NCI-H1436 treated with DMSO at 0.1 percent for 48 hours (cell line): ENCODE measurements at places on chromosomes 5 and 9.

DNA sequence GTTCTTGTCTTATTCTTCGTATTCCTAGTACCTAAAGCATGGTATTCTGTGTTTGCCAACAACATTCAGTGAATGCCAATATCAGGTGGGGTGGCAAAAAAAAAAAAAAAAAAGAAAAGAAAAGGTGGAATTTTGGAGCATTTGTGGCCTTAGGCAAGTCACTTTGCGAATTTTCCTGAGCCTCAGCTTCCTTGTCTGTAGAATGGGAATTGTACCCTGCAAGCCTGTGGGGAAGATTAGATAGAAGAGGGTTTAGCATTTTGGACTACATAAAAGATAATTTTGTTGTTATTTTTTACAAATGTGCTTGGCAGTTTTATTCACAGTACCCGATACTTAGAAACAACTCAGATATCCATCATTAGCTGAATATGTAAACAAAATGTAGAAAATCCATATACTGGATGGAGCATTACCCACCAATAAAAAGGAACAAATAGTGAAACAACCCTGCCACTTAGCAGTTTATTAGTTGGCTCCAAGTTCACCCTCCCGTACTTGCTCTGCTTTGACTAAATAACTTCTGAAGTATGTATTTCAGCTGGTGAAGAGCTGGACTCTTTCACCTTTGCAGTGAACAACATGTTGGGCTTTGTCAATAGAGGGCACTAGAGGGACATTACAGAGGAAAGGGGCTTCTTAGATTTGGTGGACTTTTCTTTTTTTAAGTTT lies 13.6 kb downstream of the UBE2D2 start:
- DNase-seq, result no peak

DNA sequence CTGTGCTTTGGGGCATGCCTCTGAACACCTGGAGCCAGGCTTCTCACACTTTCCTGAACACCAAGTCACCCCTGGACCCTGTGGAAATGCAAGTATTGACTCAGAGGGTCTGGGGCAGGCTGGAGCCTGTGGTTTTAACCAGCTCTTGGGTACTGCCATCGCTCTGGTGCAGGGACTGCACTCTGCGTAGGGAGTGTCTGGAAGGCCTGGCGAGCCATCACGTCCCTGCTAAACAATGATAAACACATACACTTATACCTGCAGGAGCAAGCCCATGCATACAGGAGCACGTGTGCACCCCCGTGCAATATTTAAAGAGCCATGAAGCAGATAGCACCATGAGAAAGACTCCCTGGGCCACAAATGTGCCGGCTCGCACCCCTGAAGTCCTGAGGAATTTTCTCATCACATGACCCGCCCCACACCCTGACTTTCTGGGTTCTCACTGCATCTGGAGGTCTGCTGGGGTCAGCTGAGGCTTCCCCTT lies 267.7 kb downstream of the GADD45G start:
- DNase-seq, result no peak

- DNase-seq, result no peak
Observed at GRCh38 chr9:17863924-17864323, 285.1 kb downstream of the SH3GL2 start.

GRCh38 chr5:73673161-73673591 lies 47.2 kb downstream of the ARHGEF28 start:
- no peak for DNase-seq

- no peak for DNase-seq
Observed at GRCh38 chr9:32928145-32928763, 73.2 kb downstream of the APTX start.

DNA sequence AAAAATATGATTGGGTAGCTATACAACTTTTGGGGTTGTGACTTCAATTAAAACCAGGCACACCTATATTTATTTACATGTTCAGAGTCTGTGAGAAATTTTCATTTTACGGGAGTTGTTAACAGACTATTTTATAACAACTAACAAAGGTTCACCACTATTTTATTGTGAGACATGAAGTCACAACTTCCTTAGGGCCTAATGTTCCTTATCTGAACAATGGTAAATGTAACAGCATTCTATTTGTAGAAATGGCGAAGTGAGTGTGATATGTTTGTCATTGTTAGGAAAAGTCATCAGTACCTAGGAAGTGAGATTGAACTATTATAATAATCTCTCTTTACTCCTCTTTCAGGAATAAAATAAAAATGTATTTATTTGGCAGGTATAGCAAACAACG lies 67.4 kb downstream of the CSNK1G3 start:
- no peak for DNase-seq

DNA sequence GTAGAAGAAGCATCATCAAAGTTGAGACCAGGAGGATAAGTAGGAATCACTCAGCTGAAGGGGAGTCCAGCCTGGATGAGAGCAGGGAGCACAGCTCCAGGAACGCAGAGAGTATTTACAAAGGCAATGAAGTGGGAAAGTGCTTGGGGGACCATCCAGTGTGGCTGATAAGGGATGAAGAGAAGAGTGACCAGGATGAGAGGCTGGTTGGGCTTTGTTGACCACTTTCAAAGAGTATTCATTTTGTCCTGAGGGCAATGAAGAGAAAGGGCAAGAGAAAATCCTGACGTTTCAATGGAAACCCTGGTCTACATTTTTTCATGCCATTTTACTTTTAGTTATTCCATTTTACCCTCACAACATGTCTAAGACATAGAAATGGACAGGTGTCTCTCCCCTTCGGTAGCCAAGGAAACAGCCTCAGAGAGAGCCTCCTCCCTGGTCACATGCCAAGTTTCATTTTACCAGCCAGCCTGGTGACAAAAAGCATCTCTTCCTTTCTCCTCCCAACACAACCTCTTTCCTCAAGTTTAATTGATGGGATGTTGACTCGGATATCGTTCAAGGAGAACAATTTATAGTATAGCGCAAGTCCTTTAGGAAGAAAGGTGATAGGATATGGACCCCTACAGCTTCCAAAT lies 492.7 kb upstream of the CLINT1 start:
- DNase-seq, result no peak

- DNase-seq, result no peak
Observed at GRCh38 chr5:28517691-28518090, 1479.3 kb upstream of the CDH9 start.

DNA sequence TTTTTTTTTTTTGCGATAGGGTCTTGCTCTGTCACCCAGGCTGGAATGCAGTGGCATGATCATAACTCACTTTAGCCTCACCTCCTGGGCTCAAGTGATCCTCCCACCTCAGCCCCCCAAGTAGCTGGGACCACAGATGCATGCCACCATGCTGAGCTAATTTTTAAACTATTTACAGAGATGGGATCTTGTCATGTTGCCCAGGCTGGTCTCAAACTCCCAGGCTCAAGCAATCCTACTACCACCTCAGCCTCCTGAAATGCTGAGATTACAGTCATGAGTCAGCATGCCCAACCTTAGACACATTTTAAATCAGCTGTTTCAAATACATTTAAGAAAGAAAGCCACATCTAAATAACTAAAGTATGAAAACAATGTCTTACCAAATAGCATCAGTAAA lies 439.0 kb downstream of the EBF1 start:
- no peak for DNase-seq

DNA sequence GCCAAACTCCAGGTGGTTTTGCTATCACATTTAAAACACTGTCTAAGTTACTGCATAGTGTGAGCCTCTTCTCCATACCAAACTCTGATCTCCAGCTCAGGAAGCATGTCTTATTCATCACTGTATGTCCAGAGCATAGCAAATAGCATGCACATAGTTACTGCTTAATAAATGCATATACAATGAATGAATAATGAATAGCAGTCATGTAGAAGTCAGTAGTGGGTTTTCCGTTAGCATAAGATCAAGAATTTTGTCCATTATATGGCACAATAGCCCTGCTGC lies 329.4 kb downstream of the ARRDC3 start:
- DNase-seq, result no peak

DNA sequence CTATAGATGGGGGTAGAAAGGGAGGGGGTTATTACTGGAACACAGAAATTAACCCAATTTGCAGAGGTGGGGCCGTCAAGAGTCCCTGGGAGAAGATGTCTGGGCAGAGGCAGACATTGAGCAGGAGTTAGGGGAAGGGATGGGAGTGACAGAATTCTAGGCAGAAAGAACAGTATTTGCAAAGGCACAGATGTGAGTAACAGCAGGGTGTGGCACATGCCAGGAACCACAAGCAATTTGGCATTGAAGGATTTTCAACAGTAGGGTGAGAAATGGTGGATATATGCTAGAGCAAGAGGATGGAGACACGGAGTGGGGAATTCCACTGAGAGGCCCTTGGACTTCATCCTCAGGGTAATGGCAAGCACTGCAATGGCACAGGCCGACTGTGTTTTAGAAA lies 71.6 kb upstream of the FRRS1L start:
- no peak for DNase-seq

- DNase-seq, result no peak
Observed at GRCh38 chr5:149035372-149035790, 27.5 kb downstream of the SH3TC2 start.

- no peak for DNase-seq
Observed at GRCh38 chr9:14273696-14274121, 40.2 kb downstream of the NFIB start.

DNA sequence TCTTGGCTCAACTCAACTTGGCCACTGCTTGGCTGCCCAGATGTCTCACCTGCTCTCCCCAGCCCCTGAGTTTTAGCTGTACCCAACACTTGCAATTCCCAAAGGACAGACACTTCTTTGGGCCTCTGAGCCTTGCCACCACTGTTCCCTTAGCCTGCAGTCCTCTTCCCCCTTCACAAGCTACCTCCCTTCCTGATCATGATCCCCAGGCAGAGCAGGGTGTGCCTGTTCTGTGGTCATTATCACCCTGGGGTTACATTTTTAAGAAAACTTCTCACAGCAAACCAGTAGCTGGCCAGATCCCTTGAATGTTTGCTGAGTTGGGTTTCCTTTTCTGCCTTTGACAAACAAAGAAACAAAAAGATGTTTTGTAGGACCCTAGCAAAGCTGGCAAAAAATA lies 87.5 kb upstream of the PRRC1 start:
- DNase-seq, result no peak

DNA sequence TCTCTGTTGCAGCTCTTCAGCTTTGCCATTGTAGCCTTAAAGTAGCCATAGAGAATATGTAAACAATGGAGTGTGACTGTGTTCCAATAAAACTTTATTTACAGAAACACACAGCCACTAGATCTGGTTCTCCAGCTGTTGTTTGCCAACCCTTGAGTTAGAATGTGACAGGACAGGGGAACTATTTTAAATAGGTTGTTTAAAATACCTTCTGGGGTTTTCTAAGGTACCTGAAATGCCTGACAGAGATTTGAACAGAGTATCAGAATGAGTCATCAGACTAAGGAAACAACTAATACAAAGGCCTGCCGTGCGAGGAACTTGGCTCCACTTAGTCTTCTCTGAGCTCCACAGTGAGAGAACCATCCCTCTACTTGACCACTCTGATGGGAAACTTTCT lies 85.4 kb downstream of the HSD17B4 start:
- no peak for DNase-seq

GRCh38 chr9:118984607-118985006 lies 384.6 kb downstream of the BRINP1 start:
- DNase-seq, result peak; percentile 49

GRCh38 chr9:112852741-112853504 lies 37.8 kb downstream of the SLC46A2 start:
- DNase-seq, result no peak

DNA sequence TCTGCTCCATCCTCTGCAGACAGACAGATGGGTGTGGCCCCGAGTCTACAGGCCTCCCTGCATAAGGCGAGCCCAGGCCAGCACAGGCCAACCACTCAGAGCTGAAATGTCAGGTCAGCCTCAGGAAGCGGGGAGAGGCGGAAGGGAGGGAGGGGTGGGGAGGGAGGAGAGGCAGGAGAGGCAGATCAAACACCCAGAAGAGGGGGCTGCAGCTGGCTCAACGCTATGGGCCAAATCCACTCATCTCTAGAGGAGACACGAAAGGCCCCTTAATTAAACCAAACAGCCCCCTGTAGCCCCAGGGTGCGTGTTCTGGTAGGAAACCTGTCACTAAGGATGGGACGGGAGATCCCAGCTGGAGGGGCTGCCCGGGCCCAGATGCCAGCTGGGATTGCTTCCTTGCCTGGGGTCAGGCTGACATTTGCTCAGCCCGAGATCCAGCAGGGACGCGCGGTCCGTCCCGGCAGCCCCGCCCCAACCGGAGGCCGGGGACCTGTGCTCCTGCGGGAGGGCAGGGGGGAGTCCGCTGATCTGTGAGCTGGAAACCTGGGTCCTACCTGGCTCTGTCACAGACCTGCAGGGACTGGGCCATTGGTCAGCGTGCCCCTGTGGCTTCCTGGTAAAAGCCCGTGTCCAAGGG lies 97.2 kb upstream of the SARDH start:
- no peak for DNase-seq

- no peak for DNase-seq
Observed at GRCh38 chr9:126620478-126620877, 6.8 kb downstream of the LMX1B start.

DNA sequence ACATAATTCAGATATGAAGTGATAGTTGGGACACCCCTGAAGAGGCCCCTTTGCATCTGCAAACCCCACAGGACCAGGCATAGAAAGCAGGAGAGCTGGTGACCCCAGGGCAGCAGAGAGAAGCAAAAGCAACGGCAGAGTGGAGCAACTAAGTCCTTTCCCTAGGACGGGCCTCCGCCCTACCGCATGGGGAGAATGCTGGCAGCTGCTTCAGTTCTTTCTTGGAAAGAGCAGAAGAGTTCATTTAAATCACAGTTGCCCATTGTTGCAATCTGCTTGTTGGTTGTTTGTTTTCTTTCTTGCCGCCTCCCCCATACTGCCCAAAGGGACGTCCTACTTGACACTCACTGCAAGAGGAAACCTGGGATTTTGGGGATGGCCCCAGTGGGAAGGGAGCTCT lies 126.2 kb downstream of the ADAMTS16 start:
- no peak for DNase-seq

DNA sequence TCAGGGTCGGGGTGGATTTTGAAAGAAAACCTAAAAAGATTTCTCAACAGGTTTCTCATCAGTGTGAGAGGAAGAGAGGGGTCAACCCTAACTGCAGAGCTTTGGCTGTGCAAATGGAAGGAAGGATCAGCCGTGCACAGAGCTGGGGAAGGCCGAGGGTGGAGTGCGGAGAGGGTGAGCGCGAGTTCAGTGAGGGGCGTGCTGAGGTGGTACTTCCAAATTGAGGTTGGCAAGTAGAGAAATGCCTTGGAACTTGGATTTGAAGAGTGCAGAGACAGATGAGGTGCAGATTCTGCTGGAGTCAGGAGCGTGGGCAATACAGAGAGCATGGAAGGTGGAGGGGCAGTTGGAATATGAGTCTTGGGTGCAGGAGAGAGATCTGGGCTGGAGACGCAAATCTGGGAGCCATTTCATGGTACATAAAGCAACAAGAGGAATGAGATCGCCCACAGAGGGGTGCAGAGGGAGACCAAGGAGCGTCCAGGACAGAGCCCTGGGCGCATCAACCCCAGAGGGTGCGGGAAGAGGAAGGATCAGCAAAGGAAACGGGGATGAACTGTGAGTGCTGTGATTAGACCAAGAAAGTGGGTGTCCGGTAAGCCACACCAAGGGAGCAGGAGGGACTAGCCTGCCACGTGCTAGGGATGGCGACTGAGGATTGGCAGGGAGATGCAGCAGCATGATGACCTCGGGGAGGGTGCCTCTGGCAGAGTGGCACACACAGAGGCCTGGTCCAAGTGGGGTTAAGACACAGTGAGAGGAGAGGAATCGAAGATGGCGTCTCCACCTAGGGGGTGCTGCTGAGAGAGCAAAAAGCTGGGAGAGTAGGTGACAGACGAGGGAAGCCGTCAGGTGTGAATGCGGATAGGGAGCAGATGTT lies 105.8 kb downstream of the ADAMTS2 start:
- no peak for DNase-seq

- DNase-seq, result no peak
Observed at GRCh38 chr5:124419531-124419930, 326.9 kb downstream of the ZNF608 start.
